ENCODE measurements at places on chromosomes 11 and 22.

GRCh38 chr11:75325713-75326438, 25.6 kb downstream of the ARRB1 start:
- DNase-seq = no peak

GRCh38 chr11:95412074-95412473, 181.1 kb upstream of the SESN3 start:
- no peak for DNase-seq

DNA sequence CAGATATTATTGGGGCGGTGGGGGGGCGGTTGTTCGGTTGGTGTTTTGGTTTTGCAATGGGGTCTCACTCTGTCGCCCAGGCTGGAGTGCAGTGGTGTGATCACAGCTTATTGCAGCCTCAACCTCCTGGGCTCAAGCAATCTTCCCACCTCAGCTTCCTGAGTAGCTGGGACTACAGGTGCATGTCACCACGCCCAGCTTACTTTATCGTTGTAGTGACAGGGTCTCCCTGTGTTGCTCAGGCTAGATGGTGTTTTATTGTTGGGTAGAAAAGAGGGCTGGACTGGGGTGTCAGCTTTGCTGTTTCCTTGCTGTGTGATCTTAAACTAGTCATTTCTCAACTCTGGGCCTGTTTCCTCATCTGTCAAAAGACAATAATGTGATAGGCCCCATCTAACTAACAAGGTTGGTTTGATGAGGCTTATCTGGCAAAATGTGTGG, 17.5 kb upstream of the MYH9 start:
- no peak for DNase-seq

DNA sequence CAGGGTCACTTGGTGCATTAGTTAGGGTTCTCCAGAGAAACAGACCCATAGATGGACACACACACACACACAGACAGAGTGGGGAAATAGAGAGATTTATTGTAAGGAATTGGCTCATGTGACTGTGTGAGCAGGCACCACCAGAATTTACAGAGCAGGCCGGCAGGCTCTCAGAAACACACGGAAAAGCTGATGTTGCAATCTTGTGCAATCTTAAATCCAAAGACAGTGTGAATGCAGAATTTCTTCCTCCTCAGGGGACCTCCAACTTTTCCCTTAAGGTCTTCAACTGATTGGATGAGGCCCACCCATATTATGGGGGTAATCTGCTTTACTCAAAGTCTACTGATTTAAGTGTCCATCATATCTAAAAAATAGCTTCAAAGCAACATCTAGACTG, 49.8 kb downstream of the APIP start:
- DNase-seq = no peak

DNA sequence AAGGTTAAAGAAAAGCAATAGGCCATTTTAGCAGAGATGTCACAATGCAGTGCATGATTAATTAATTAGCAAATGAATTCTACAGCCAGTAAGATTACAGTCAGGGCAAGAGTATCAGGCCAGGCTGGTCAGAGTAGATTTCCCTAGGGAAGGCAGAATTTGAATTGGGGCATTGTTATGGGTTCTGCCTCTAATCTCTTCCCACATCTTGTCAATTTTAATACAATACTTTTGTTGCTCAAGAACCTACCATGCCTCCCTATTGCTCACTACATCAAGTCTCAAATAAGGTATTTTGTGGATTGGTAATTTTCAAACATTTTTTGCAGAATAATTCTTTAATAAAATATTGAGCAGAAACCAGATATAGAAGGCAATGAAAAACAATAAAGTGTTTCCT, 103.7 kb downstream of the CCDC81 start:
- DNase-seq = no peak

DNA sequence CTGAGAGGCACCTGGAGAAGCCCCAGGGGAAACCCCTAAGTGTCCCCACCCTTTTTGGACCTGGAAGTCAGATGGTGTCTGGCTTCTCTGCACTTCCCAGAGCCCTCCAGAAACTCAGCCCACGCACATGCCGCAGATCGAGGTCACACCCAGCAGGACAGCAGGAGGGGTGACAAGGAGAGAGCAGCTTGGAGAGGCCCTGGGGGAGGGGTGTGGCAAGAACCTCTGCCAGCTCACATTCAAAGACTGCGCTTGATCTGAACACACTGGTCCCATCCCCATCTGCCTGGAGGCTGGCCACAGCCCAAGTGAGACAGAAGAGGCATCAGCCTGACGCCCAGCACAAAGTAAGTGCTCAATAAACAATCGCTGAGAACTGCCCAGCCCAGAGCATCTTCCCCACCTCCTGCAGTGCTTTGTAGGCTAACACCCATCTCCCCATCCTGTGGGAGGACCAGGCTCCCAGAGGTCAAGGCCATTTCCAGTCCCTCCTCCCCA, 21.4 kb downstream of the TMPRSS6 start:
- no peak for DNase-seq

GRCh38 chr22:35502836-35503235, 37.8 kb upstream of the RASD2 start:
- no peak for DNase-seq

DNA sequence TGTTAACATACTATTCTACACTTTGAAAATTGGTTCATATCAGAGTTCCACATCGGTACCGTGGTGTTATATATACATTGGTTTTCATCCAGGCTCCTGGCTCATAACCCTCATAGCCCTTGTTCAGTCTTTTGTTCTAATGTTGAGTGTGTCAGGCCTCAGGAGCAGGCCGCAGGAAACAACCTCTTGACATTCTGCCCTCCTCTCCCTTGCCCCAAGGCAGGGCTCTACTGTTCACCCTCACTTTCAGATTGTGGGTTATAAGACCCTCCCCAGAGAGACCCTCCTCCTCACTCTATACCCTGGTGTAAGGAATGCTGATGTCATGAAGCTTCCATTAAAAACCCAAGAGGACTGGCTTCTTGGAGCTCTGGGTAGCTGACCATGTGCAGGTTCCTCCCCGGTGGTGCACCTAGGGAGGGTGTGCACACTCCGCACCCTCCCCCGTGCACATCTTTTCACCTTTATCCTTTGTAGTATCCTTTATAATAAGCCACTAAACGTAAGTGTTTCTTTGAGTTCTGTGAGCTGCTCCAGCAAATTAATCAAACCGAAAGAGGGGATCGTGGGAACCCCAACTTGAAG, 12.1 kb downstream of the SSH3 start:
- no peak for DNase-seq

DNA sequence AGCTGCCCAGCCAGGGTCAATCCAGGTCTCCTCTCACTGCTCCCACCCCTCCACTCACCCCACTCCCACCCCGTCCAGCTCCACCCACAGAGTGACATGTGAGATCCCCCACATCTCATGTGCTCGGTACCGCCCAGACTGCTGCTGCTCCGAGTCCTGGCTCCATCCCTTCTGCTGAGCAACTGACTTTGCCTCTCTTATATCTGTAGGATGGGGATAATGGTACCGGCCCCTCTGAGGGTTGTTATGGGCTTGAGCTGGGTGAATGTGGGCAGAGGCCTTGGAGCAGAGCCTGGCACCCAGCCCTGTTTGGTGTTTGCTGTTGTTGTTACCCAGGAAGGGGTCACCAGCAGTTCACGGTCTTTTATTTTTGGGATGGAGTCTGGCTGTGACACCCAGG, 77.0 kb downstream of the ST3GAL4 start:
- no peak for DNase-seq
